Thoracic aorta (tissue), 2 donors: ENCODE measurements at places on chromosomes 11 and 22. TPM values are rescaled to one million over a fixed set of nuclear protein-coding genes. Genes with fewer than 3 reads are reported as not detected.
A peak's percentile ranks its signal among the peaks of the same experiment; 100 is the strongest.

DNA sequence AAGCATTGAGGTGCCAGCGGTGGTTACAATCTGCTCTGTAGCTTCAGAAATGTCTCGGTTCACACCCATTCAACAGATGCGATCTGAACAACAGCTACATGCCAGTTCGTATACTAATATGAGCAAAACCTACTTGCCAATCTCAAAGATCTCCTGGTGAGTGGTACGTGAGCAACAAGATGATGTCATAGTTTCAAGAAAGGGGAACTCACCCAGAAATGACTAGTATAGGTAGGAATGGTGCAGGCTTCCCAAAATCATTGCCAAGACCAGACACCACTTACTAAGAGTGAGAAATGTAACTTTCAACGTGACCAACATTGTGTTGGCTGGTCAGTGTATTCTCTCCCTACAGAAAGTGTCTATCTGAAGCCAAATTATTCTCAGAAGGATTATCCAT lies 31.1 kb downstream of the OR6Q1 start:
- no peak for DNase-seq
- H3K36me3 ChIP-seq, result no peaks in the 10 kb centered on the region
- no peaks in the 10 kb centered on the region for H3K27me3 ChIP-seq

DNA sequence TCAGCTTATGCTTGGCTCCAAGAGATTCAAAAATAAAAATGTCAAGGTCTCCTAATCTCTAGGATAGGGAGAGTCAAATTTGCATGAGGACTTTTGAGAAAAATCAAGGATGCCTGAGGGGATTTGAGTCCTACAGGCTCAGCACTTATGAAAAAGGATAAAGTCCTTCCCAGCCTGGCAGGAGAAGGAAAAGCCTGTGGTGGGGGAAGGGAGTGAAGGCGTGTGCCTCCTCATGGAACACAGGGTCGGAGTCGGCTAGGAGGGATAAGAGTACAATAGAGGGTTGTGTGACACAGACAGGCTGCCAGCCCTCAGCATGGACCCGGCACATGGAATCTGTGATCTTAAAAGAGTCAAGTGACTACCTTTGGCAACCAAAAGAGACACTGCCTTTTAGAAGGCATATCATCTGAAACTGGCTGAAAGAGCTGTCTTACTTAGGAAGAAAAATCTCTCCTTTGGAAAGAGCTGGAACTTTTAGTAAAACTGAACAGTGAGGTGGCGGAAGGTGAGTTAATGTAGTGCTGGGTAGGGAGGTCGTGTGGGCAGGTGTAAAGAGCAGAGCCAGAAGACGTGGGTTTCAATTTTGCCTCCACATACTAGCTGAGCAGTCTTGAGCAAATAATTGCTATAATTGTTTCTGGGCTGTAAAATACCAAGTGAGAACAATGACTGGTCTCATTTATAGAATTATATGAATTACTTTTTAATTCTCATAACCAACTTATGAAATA lies 58.8 kb upstream of the RDX start:
- H3K27ac ChIP-seq, result no peak overlapping the region
- H3K36me3 ChIP-seq, result no peaks in the 10 kb centered on the region
- H3K4me3 ChIP-seq, result no peak overlapping the region
- no peaks in the 10 kb centered on the region for H3K4me1 ChIP-seq

DNA sequence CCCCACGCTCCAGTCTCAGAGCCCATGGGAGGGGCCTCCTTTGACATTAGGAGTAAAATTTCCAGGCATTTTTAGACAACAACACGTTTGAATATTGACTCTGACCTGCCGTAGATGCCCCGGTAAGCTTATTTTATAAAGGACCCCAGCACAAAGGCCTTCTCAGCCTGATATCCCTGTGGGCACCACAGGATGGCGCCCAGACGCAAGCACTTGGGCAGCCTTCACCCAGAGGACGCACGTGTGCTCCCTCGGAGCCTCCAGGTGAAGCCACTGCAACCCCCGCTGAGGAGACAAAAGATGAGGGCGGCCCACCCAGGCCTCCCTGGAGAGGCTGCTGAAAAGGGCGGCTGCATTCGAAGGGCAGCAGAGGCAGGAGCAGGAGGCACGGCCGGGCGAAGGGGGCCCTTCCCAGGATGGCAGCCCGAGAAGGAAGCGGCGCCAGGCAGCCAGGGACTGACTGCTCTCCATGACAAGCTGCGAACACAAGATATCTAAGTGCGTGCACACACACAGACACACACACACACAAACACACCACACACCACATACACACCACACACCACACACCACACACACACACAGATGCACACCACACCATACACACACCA lies 15.2 kb upstream of the TH start:
- no peak overlapping the region for H3K4me3 ChIP-seq
- no peaks in the 10 kb centered on the region for H3K36me3 ChIP-seq
- H3K27me3 ChIP-seq, result no peaks in the 10 kb centered on the region
- no peak overlapping the region for H3K27ac ChIP-seq
- H3K4me1 ChIP-seq, result no peaks in the 10 kb centered on the region

DNA sequence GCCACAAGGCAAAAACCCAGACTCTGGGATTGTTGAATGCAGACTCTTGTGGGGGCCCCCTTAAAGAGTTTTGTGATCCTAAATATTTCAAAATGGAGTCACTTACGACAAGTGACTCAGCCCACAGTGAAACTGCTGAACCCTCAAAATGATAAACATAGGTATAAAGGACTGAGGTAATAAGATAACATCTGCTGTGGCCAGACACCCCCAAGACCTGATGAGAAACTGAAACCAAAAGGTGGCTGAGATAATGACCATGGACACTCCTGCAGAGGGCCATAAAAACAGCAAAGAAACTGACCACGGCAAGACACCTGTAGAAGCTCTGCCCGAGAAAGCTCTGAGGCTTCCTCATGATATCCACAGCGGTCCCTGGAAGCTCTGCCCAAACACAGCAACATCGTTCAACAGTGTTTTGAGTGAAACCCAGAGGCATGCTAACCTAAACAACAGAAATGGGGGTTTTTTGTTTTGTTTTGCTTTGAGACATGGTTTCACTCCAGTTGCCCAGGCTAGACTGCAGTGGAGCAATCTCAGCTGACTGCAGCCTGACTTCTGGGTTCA lies 1.6 kb upstream of the PLAAT4 start:
- H3K36me3 ChIP-seq, result no peaks in the 10 kb centered on the region
- no peak for DNase-seq
- H3K4me1 ChIP-seq, result peaks cover 22% of the 10 kb centered on the region

- H3K4me3 ChIP-seq, result no peak overlapping the region
Measured at GRCh38 chr22:22750335-22751042, 106.1 kb downstream of the GGTLC2 start.

GRCh38 chr22:26785932-26786331 lies 128.5 kb downstream of the MIAT start:
- no peaks in the 10 kb centered on the region for H3K27me3 ChIP-seq
- peaks cover 4% of the 10 kb centered on the region for H3K36me3 ChIP-seq
- no peaks in the 10 kb centered on the region for H3K4me1 ChIP-seq

DNA sequence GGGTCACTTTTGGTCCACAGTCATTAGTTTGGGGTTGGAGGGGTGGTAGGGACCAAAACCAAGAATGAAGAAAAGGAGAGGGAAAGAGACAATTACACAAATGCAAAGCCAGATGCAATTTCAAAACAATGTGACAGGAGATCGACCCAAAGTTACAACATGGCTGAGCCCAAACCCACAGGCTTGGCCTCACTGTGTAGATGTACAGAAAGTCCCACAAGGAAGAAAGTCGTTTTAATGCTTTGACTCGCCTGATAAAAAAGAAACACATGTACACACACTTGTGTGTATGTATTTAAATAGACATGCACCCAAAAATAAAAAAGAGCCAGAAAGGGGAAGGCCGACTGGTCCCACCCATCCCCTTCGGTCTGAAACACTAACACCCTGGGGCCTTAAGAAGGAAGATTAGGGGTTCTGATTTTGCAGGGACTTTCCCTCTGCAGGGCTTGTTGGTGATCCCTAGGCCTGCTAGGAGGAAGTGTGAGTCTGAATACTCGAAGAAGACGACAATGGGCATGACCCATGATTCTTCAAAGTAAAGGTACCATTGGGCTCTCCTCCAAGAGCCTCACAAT lies 104.1 kb downstream of the ETS1 start:
- H3K36me3 ChIP-seq, result peaks cover 27% of the 10 kb centered on the region
- H3K4me1 ChIP-seq, result peaks cover 55% of the 10 kb centered on the region
- H3K4me3 ChIP-seq, result no peak overlapping the region

DNA sequence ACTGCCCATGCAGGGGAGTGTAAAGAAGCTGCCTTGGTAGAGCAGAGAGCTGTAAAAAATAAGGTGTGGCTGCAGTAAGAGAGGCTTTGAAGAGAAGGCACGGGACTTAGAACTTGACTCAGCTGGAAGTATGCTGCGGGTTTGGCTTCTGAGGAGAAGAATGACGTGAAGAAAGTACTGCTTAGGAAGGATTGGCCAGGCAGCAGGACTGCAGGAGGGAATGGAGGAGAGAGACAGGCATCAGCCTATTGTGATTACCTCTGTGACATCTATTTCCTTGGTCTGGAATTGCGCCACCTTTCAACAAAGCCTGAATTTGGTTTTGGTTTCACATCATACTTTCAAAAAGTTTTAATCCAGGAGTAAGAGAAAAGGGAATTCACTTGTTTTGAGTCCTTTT lies 22.5 kb downstream of the PRRG4 start:
- H3K36me3 ChIP-seq, result no peaks in the 10 kb centered on the region
- no peak overlapping the region for H3K27ac ChIP-seq
- no peaks in the 10 kb centered on the region for H3K4me1 ChIP-seq
- no peaks in the 10 kb centered on the region for H3K27me3 ChIP-seq

DNA sequence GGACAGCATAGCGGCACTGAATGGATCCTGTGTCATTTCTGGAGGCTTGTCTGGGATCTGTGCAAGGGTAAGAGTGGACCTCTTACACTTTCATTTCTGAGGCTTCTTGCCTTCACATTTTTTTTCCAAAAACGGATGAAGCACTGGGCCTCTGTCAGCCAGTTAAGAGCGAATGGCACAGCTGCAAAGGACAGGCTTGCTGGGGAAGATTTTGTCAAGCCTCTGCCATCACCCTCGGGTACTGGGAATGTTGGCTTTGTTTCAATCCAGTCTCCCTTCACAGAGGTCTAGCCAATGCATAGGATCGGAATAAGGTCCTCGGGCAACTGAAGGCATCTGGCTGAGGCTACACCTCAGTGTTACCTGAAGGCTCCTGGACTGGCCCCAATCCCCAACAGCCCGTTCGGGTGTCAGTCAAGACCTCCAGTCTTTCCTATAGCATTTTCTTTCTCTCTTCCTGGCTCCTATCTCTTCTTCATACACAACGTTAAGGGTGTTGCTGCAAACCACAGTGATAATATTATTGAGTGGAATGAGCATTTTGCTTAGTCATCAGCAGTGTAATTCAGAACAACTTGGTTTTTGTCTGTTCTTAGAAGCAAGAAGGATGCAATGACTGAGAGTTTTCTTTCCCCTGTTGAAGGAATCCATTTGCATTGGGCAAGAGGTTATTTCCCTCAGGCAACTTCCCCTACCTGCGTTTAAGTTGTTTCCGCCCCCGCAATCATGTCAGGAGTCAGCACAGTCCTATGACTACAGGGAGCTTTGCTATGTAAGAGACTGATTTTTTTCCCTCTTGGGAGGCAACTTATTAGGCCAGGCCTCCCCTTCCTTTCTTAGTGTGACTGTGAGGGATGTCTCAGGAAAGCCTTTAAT lies 22.8 kb downstream of the NPAT start:
- no peak overlapping the region for H3K27ac ChIP-seq
- H3K4me3 ChIP-seq, result no peak overlapping the region
- H3K36me3 ChIP-seq, result peaks cover 7% of the 10 kb centered on the region
- H3K4me1 ChIP-seq, result no peaks in the 10 kb centered on the region
- H3K27me3 ChIP-seq, result no peaks in the 10 kb centered on the region
- DNase-seq, result no peak

- no peaks in the 10 kb centered on the region for H3K27me3 ChIP-seq
- no peak overlapping the region for H3K4me3 ChIP-seq
- DNase-seq, result no peak
- H3K36me3 ChIP-seq, result no peaks in the 10 kb centered on the region
- H3K27ac ChIP-seq, result peak overlapping the region; percentile 67
- peaks cover 30% of the 10 kb centered on the region for H3K4me1 ChIP-seq
Measured at GRCh38 chr11:63603180-63603518, 11.1 kb downstream of the PLAAT3 start.

GRCh38 chr22:50153056-50153755 lies 17.3 kb upstream of the PANX2 start:
- H3K27me3 ChIP-seq, result no peaks in the 10 kb centered on the region
- no peak overlapping the region for H3K27ac ChIP-seq
- DNase-seq, result no peak

GRCh38 chr22:18962308-18962635 lies 26.2 kb upstream of the PRODH start:
- no peak for DNase-seq
- no peak overlapping the region for H3K27ac ChIP-seq
- no peaks in the 10 kb centered on the region for H3K4me1 ChIP-seq
- no peaks in the 10 kb centered on the region for H3K36me3 ChIP-seq

GRCh38 chr22:42164901-42165300 lies 34.3 kb upstream of the CYP2D6 start:
- H3K4me3 ChIP-seq, result no peak overlapping the region
- H3K27me3 ChIP-seq, result no peaks in the 10 kb centered on the region
- DNase-seq, result no peak
- H3K4me1 ChIP-seq, result no peaks in the 10 kb centered on the region
- H3K36me3 ChIP-seq, result peaks cover 12% of the 10 kb centered on the region

DNA sequence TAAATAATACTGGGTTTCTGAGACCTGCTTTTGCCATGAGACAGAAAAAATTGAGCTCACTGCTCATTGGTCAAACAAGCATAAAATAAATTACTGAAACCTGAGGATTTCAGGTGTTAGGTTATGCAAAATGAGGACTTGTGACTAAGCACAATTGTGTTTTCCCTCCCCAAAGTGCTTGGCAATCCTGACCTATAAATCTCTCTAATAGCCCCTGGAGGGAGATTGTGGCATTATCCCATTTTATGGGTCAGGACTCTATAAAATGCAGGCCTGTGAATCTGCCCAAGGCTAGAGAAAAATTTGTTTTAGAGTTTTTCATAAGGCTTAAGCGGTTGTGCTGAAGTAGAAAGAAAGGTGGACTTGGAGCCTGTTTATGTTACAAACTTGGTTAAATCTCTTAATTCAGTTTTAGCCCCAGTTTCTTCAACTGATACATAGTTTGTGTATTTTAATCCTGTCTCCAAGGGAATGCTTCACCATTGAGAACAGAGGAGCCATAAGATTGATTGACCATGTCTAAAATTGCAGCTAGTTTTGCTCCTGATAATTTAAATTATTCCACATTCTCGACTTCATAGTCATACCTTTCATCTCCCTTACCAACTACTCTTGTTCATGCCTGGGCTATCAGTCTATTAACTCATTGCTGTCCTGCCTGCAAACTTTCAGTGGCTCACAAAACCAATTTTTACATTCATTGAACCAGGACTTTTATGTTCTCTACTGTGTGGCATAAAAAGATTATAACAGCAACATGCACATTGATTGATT lies 63.6 kb upstream of the LRRC4C start:
- no peak overlapping the region for H3K27ac ChIP-seq
- no peaks in the 10 kb centered on the region for H3K36me3 ChIP-seq
- no peak for DNase-seq
- no peaks in the 10 kb centered on the region for H3K27me3 ChIP-seq
- H3K4me1 ChIP-seq, result no peaks in the 10 kb centered on the region

The SCO2 gene
- total RNA-seq, result 3.5 TPM

The TST gene
- total RNA-seq, result 26.9 TPM

The MYO7A gene
- total RNA-seq, result 22.7 TPM

The INSC gene
- 0.35 TPM for total RNA-seq
